ENCODE measurements at places on chromosomes 5 and 9. TPM values are rescaled to one million over a fixed set of nuclear protein-coding genes. Genes with fewer than 3 reads are reported as not detected.

- no peak for DNase-seq
Measured at GRCh38 chr9:129287619-129288305, 109.7 kb upstream of the IER5L start.

Gene RETREG1
- 62.2 TPM for total RNA-seq

GRCh38 chr9:129202613-129203555 lies 24.8 kb upstream of the IER5L start:
- peak; percentile 89 for DNase-seq

GRCh38 chr5:114314061-114314460 lies 47.8 kb upstream of the KCNN2 start:
- DNase-seq = no peak

DNA sequence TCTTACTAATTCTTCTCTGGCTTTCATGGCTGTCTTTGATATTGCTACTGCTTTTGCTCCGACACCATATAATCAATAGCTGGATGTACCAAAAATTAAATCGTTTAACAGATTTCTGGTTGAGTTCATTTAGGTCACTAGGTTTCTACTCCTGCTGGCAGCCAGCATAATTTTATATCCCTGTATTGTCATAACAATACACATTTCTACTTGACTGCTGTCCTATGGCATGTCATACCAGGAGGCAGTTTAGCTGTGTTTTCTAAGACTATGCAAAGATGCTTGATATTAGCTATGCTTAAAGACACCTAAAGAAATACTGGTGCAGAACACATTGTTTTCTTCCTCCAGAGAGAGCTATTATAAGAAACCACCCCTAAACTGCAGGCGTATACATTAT lies 337.2 kb upstream of the CDH6 start:
- DNase-seq = no peak

Gene LHX3
- 0.17 TPM for total RNA-seq

DNA sequence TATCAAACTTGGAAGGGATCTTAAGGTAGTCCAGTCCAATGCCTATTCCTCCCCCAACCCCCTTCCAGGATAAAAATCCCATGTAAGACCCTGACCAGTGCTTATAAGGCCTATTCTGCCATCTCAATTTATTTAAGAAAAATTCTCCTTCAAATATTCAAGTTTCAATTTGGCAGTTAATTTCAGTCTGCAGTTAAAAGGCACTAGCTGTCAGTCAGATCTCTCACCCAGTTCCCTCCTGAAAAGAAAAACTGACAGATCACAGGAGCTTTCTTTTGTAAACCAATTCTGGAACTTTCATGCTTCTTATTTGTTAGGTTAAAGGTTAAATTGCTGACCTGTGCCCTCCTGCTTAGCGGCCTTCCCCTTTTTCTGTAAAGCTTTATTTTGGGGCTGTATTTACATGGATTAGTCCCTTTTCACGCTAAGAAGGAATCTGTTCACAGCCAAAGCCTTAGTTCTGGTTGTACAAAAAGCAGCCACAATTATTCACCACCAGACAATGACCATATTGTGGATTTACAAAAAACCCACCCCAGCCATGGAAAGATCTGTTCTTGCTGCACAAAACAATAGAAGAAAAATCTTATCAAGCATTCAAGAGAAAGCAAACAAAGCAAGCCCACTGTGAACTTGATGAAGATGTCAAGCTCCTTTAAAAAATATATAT lies 68.7 kb downstream of the DENND1A start:
- DNase-seq = no peak

DNA sequence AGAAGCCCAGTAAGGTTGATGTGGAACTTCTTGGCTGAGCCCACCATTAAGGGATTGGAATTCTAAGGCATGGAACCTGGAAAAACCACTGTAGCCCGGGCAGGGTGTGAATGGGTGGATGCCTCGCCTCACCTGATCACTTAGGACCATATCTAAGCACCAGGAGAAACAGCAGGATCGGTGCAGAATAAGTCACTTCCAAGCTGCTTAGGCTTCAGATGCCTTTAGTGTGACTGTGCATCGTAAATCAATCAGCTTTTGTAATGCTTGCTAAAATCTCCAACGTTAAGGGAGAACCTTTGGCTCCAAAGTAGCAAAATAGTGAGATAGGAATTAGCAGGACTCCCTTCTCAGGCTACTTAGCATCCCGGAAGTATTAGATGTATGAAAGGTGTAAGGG lies 103.9 kb upstream of the MEGF10 start:
- no peak for DNase-seq

DNA sequence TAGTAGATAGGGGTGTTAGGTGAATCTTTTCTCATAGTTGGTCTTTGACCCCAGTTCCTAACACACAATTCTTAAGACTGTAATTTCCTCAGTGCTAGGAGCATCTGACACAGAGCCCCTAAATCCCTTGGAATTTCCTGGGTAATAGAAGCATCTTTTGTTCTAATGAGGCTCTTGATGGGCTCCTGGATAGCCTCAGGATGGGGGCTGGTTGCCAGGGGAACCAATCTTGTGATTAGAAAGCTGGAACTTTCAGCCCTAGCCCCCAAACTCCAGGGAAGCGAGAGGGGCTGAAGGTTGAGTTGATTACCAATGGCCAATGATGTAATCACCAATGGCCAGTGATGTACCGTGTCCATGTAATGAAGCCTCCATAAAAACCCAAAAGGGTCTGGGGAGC lies 44.5 kb downstream of the CCDC125 start:
- no peak for DNase-seq

- DNase-seq = no peak
Measured at GRCh38 chr5:140321796-140322195, 18.9 kb upstream of the PFDN1 start.

Measured in CD8-positive, alpha-beta T cell (primary cell).